ENCODE measurements at places on chromosomes 3 and 15.

DNA sequence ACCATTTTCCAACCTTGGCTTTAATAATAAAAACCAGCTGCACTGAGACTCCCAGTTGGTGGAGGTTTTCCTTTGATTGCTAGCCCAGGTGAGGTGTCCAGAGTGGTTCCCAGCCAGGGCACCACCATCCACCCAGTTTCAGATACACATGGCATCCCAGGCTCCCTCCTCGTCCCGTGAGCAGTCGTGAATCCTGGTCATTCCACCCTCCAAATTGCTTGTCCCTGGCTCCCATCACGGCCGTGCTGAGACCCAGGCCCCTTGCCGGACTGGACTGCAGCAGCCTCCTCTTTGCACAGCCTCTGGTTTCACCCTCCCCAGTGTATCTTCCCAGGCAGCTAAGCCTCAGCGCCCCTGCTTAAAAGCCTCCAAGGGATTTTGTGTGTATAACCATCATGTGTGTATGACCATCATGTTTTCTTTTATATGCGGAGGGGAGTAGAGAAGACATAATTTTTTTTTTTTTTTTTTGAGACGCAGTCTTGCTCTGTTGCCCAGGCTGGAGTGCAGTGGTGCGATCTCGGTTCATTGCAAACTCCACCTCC, 106.3 kb downstream of the ETFA start:
- no peak for DNase-seq

DNA sequence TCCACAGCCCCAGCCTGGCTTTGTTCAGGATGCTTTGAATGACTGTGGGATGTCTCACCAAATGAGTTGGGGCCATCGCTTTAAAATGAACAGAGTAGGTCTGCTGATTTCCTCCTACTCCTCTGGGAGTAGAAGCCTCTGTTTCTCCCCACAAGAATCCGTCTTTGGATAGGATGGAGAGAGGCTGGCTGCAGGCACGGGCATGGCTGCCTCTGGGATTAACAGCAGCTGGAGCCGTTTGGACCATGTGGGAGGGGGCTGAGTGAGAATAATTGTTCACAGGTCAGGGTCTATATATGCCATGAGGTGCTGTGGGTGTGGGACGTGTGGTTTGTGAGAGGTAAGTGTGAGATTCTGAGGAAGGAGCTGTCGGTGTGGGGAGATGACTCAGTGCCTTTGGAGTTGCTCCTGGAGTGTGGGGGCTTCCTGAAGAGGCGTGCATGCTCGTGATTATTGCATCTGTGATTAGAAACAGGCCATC, 48.0 kb upstream of the APEH start:
- no peak for DNase-seq

DNA sequence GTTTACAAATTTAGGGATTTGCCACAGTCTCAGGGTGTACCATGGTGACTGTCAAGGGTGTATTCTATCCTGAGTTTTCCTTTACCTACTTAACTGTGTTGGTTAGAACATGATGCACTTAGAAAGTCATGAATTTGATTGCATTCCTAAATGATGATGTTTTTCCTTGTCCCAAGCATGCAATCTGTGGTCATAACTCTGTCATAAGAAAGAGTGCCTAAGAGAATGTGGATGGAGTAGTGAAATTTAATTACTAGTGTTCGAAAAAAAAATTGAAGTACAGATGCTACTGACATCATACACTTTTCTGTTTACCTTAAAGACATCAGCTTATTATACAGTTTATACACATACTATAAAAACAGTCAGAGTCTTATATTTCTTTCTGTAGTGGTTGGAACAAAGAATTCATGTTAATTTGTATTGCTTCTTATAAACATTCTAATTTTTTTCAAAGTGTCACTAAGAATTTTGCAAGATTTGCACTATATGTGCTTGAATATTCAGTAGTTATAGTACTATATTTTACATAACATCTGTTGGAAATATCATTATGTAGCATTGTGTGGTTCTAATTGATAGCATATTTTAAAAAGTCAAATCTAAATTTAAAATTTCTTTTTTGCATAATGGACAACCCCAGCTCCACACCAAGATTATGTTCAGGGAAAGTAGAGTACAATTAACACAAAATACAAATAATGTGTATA, 231.3 kb upstream of the KCNMB2 start:
- DNase-seq = no peak

DNA sequence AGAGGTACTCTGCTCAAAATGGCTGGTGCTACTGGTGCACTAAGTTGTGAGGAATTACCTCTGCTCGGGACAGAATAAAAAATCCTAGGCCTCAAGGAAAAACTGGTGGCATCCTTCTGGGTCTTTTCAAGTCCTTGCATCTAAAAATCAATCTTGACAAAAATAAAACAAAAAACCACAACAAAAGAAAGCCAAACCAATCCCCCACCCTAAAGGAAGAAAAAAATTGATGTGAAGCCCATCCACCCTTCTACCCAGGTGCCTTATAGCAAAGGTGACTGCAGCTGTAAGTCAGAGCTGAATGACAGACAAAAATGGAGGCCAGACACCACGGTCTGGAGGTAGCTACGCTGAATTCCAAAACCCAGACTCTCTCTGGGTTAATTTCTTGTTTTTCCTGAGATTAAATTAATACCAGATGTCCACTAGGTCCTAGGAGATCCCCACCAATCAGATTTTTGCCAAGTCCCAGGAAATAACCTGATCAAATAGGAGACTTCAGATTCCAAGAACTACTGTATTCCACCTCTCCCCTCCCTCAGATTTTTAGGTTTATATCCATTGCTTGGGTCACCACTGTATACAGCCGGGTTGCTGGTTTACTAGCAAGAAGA, 33.5 kb downstream of the ABCC5 start:
- DNase-seq = no peak

DNA sequence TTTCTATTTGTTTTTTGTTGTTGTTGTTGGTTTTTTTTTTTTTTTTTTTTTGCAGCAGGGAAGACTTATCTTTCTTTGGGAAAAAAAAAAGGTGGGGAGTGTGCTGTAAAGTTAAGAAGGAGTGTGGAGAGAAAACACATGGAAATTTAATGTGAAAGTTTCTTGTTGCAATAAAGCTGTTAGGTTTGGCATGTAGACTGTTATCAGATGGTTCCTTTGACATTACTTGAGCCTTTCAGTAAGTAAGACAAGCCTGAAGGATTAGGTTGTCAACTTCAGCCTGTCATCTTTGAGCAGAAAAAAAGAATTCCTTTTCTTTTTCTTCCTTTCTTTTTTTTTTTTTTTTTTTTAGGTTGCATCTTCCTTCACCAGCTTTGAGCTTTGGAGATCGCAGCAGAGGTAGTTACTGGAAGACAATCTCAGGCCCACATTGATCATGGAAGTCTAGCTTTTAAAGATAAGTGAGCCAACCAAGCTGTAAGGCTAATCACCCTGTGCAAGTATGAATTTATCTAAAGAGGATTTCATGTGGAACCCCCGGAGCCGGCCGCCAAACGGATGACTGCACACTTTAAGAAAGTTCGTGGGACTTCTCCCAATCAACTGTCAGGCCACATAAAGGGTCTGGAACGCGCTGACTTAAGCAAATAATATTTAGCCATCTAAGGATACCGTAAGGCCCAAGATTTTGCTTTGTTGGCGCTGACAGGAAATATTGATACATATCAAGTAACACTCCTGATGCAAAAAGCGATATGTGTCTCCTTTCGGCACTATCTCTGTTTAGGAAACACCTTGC, 1040.1 kb upstream of the NR2F2 start:
- DNase-seq = no peak

DNA sequence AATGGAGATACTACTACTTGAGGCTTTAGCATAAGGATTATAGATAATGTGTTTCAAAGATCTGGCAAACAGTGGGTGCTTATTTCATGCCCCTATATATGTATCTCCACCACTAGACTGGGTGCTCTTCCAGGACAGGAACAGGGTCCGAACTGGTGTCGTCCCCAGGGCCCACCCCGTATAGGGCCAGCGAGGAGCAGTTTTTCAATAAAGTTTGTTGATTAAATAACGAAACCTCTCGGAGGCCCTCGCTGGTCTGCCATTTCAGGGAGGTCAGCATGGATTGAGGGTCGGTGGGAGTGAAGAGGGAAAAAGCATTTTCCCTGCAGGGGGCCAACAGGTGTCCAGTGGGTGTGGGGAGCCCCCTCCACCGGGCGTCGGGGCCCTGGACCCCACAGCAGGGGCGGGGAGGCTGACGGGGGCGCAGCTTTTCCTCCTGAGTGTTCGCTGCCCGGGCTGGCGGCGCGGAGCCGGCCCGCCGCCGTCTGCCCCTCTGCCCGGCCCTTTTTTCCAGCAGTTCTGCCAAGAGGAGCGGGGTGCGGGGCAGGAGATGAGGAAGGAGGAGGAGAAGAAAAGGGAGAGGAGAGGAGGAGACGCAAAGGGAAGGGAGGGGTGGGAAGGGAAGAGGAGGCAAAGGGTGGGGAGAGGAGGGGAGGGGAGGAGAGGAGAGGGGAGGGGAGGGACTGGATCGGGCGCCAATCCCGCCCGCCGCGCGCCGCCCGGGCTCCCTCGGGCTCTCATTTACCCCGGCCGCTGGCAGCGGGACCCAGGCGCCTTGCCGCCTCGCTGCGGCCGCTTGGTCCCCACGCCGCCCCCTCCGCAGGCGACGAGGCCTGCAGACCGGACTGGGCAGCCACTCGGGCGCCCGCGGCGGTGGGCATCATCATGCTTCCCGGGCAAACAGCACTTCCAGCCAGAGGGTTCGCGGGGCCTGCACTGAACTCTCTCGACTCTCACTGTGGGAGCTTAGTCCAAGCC, 66.3 kb downstream of the ISG20 start:
- DNase-seq = peak; percentile 39

- peak; percentile 32 for DNase-seq
These were observed 53.6 kb upstream of the CGNL1 start for GRCh38 chr15:57322602-57323250.

DNA sequence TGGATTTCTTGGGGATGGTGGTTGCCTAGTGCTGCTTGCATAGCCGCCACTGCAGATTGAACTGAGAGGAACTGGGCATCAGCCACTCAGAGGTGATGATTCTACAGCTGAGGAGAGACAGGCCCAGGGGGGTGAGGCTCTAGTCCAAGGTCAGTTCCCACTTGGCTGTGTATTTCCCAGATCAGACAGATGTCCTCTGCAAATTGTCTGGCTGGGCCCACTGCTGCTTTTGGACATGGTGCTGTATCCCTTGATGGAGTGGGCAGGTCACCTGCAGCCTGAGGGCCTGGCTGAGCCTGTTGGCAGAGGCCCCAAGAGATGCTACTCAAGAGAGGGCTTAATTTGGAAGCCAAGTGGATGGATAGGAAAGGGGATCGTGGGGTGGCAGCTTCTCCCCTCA, 124.5 kb upstream of the CTDSPL start:
- no peak for DNase-seq

DNA sequence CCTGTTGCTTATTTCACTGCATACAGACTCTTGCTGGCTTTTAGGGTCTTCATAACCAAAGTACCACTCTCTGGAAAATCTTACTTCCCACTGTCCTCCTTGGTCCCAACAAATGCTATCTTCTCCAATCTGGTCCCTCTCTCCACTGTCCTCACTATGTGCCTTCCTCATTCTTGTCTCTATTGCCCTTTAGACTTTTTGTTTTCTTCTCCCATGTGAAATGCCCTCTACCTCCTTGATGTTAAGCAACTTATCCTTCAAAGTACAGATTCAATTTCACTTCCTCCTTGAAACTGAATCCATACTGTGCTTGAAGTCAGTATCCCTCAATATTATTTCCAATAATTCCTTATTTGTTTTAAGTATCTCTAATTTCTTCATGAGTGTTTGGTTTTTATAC, 60.8 kb downstream of the CGGBP1 start:
- DNase-seq = no peak

- no peak for DNase-seq
These were observed 11.7 kb downstream of the BAHD1 start for GRCh38 chr15:40452296-40453090.

- peak; percentile 82 for DNase-seq
These were observed 620 bp downstream of the ABHD5 start for GRCh38 chr3:43691120-43691995.

DNA sequence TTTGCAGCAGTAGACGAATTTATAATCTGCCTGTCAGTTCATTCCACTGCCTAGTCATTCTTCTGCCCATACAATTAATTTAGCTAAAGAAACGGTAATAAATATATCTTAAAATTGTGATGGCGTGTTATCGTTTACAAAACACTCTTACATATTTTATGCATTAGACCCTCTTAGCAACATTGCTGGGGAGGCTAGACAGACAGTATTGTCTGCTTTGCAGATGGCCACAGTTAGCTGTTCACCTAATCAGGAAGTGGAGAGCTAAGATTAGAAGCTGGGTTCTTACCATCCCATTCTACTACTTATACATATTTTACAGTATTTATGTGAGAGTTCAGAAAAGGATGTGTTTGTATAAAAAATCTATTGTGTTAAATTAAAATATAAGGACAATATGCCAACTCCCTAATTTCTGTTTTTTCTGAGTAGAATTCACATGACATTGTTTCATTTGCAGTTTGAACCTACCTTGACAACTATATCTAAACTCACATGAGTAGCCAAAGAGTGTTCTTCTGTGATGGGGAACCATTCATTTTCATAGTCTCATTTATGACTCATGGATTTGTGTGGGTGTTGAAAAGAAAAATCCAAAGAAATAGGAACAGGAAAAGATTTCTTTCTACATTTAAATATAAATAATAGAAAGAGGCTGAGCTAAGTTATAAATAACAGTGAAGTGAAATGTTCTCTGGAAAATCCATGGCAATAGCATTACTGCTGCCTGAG, 41.7 kb upstream of the C3orf80 start:
- no peak for DNase-seq

DNA sequence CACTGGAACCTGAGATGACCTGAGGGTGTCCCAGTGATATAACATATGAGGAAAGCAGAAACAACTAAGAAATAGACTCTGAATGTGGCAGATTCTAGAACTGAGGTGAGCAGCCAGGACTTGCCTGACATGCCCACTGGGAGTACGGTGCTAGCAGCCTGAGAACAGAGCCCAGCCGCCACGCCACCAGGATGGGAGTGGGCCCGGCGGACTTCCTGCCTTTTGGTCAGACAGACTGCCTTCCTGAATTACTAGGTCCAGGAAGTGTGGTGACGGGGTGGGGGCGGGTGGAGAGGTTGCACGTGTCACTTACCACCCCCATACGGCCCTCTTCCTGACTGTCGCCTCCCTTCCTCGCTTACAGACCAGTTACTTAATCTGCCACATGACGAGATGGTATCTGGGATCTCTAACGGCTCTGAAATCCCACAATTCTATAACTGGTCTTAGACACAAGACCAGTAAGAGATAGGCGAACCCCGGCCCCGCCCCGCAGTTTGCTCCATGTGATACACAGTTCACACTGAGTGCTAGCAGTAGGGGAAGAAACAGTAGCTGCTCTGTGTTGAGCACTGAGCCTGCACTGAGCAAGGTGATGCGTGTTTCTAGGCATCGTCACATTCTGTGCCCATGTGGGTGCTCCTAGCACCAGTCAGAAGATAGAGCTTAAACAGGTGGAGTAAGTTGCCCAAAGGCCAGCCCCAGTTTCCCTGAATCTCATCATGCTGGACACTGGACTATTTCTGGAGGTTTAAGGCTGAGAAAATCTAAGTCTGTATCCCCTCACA, 95.7 kb downstream of the CPN2 start:
- DNase-seq = no peak

DNA sequence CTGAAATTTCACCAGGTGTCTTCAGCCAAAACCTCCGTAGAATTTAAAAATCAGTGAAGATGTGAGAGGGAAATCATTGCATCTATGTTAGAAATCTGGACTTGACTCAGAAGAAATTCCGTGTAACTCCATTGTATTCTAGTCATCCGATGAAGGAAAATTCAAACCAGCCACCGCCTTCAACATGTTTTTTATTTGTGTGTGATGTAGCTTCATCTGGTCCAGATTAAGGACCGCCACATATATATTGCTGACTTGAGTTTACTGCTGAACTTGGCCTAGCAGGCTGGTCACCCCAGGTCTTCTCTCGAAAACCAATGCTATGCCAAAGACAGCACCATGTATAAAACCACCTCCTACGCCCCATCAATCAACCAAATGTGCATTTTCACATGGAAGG, 120.9 kb downstream of the FOXP1 start:
- DNase-seq = no peak

Data from NCI-H146 (cell line).